ENCODE measurements at places on chromosomes 2 and 18. TPM values are rescaled to one million over a fixed set of nuclear protein-coding genes. Genes with fewer than 3 reads are reported as not detected.
A peak's percentile ranks its signal among the peaks of the same experiment; 100 is the strongest.

DNA sequence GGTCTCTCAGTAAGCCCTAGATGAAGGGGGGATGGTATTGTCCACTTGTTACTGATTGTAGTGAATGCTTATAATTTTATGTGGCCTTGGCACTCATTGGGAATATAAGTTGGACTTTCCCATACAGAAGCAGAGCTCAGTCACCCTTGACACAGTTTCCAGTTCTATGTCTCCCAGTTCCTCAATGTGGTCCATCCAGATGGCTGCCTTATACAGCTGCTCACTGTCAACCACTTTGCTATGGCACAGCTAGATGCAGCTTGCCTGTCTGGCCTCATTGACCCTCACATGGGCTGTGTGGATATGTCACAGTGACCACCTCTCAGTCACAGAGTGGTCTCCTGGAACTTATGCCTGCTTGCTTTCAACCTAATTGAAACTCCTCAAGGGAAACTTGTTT lies 21.7 kb downstream of the SLC39A6 start:
- DNase-seq, result no peak

The TSPYL6 gene
- not detected for total RNA-seq

The RNF144A gene
- total RNA-seq, result 0.06 TPM

- no peak for DNase-seq
Observed at GRCh38 chr18:36601316-36601715, 227.5 kb downstream of the TPGS2 start.

DNA sequence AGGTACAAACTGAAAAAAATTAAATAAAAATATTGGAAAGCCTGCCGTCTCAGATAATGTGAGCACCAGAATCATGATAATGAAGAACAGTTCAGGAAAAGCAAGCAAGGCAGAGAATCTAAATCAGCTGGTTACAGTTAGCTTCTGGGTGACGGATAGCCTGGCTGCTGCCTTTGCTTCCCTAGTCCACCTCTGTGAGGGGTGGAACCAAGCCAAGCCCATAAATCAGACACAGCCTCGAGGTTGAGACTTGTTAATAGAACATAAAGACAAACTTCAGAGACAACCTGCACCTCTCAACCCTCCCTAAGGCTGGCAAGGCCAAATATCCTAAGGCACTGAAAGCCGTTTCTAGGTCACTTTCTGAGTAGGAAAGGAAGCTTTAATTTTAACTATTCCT lies 334.7 kb upstream of the SLC39A10 start:
- no peak for DNase-seq

GRCh38 chr2:144190908-144191605 lies 328.9 kb downstream of the ZEB2 start:
- no peak for DNase-seq

GRCh38 chr2:90069290-90069894 lies 1377.9 kb downstream of the RPIA start:
- no peak for DNase-seq

DNA sequence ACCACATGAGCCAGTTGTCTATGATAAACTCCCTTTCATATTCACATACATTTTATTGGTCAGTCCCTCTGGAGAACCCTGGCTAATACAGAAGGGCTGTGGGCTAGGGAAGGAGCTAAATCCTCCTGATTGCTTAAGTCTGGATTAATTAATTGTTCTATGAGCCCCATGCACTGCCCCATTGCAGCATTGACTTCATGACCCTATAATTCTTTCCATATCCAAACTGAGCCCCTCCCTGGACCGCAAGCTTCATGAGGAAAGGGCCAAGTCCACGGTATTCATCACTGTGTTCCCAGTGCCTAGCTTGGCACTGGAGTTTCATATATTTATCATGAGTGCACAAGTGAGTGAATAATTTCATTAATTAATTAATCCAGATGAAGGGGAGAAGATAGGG lies 124.0 kb downstream of the MBD2 start:
- DNase-seq, result no peak

DNA sequence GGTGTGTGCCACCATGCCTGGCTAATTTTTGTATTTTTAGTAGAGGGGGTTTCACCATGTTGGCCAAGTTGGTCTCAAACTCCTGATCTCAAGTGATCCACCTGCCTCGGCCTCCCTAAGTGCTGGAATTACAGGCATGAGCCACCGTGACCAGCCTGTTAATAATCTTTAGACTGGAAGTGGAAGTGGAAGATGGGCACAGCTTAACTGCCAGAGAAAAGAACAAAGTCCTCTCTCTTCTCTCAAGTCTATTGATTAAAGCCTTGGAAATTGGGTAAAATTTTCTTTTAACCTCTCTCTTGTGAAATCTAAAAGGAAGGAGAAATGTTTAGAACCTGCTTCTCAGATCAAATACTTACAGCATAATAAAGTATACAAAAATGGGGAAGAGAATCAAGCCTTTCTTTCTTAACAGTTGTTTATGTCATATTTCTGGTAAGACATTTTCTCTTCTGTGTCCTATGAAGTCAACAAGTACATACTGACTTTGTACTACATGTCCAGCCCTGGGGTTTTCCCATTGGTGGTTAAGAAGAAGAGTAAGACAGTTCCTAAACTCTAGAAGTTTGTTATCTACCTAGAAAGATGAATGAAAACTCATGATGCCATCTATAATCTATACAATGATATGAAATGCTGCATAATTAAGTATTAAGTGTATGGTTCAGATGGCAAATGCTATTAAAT lies 4.6 kb downstream of the TMEM169 start:
- no peak for DNase-seq

DNA sequence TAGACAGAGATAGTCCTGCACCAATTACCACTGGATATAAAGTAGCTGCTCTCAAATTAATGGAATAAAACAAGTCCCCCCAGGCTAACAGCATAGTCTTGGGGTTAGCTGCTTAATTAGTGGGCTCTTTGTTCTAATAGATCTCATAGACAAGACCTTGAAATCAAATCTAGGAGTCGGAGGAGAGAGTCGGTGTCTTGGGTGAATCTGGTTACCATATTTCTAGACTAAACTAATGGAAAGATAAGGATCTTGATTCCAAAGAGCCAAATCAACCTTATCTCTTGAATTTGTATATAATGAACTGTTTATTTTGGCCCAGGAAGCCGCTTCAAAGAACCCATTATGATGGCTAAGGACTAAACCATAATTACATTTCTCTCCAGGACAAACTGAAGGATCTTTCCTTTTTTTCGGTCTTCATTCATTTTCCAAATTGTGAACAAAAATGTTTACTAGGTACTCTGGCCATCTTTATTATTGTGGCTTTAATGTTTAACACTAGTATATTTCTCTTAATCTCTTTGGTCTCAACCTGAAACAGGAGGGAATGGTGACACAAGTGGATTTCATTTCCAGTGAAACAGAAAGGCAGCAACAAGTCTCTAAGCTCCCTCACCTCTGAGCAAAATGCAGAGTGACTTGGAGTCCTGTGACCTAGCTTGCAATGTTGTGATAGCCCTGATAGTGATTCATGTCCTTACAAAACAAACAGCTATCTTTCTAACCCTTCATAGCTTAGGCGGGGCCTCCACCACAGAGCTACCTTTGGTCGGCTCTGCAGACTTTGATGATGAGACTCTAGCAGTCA lies 137.9 kb upstream of the PARD3B start:
- peak; percentile 12 for DNase-seq

The COBLL1 gene
- 4.0 TPM for total RNA-seq

The SPRED2 gene
- total RNA-seq, result 8.6 TPM

GRCh38 chr18:23283916-23284430 lies 148.7 kb downstream of the CABLES1 start:
- peak; percentile 49 for DNase-seq

DNA sequence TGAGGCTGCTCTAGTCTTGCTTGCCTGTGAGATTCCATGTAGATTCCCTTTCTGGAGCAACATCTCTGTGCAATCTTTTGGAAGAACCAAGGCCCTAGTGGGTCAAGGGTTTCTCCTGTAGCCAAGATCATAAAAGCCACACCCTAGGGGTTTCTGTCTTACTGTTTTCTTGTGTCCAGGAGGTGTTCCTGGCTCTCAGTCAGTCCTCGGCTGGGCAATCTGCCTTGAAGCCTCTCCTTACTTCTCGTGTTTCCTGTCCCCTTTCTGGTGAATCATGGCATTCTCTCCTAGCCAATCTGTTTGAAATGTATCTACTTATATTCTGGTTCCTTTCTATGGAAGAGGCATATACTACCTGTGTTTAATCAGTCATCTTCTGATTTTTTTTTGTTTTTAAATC lies 484.8 kb upstream of the UBE2E3 start:
- peak; percentile 22 for DNase-seq

The MRO gene
- total RNA-seq, result not detected

The MSTN gene
- total RNA-seq, result 6.8 TPM

The RBMS1 gene
- total RNA-seq, result 101 TPM

DNA sequence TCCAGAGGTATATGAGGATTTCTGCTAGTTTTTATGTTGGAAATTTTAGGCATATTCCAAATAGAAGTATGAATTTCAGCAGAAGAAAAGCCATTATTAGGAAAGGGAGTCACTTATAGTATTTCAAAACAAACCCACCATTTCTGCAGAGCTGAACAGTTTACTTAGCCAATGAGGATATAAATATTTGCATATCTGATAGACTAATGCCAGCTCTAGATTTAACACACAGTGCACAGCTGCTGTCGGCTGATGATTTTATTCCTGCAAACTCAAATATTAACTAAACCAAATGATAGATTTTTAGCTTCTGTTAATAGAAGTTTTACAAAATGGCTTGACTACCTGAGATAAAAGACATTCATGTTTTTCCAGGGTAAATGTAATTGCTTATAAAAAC lies 375.8 kb upstream of the FANCL start:
- DNase-seq, result no peak

The ALPI gene
- not detected for total RNA-seq

The C2orf92 gene
- total RNA-seq, result 0.80 TPM

DNA sequence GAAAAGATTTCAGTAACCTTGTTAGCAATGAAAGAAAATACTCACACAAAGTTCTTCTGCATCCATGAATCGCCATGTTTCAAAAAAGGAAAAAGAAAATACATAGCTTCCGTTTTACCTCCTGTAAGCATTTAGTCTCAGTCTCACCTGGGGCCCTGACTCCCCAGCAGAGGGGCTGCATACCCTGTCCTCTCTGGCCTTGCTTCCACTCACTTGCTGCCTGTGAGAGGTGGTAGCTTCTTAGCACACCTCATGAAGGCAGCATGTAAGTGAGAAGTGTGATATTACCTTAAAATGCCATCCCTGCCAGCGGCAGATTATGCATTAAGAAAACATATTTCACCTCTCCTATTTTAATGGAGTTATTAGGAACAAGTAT lies 49.3 kb upstream of the ZNF385B start:
- DNase-seq, result no peak

GRCh38 chr2:54042897-54043620 lies 72.3 kb upstream of the PSME4 start:
- no peak for DNase-seq

- no peak for DNase-seq
Observed at GRCh38 chr2:8628866-8629209, 53.0 kb upstream of the ID2 start.

The PTH2R gene
- not detected for total RNA-seq

The SULT1C4 gene
- total RNA-seq, result not detected

The LAMA1 gene
- total RNA-seq, result 1.4 TPM

The CELF4 gene
- not detected for total RNA-seq

DNA sequence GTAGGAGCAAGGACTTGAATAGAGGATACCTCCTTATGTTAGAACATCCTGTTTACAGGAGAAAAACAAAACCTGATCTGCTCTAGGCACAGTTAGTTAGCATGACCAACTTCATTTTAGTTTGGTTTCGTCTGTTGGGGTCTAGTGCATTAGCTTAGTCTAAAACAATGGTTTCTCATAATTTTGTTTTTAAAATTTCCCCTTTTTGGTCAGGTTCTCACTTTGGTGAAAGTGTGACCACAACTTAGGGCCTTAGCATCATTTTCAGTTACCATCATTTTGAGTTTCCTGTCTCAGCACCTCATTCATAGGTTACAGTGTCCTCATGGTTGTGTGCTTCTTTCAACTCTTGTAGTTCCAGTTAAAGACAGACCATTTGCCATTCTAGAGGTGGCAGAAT lies 1277.0 kb upstream of the SLC39A10 start:
- DNase-seq, result no peak

DNA sequence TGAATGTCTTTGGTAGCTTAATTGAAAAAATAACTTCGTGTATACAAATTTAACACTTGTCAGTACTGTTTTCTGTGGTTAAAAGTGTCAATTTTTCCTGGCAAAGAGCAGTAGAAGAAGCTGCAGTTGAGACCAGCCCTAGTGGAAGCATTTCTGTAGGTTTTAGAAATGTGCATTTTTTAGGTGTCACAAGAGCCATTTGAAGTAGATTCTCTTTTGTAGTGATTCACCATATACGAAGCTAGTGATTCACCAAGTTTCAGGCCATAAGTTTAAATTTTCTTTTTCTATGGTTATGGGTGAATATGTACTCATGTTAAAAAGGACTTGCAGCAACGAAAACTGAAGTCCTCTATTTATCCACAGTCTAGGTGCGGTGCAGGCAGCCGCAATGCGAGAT lies 4.2 kb downstream of the NABP1 start:
- DNase-seq, result no peak

The UGT1A3 gene
- not detected for total RNA-seq

DNA sequence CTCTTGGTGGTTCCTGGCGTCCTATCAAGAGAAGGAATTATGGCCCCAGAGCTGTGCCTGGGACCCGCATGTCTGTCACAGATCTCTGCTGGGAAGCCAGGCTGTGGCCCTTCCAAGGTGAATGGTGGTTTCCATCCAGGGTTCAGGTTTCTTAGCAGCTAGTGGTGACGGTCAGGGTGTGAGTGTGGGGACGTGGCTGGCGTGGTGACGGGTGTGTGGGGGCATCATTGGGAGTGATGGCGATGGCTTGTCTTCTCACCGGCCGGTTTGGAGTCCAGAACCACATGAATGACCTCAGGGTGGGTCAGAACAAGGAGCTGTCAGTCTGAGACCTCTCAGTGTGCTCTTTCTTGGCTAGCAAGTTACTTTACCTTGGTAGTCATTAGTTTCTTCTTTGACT lies 52.6 kb downstream of the AGAP1 start:
- no peak for DNase-seq

GRCh38 chr2:21256006-21256405 lies 132.2 kb downstream of the TDRD15 start:
- DNase-seq, result no peak

The SERPINB11 gene
- not detected for total RNA-seq

The SEPTIN10 gene
- total RNA-seq, result 77.4 TPM

The RAB6C gene
- not detected for total RNA-seq

DNA sequence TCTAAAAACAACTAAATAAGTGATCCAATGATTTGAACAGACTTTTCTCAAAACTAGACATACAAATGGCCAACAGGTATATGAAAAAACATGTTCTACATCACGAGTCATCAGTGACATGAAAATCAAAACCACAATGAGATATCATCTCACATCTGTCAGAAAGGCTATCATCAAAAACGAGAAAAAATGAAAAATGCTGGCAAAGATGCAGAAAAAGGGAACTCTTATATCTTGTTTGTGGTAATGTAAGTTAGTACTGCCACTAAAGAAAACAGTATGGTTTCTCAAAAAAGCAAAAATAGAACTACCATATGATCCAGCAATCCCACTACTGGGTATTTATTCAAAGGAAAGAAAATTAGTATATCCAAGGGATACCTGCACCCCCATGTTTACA lies 255.3 kb upstream of the FBXO11 start:
- no peak for DNase-seq

The RAMP1 gene
- total RNA-seq, result 13.5 TPM

DNA sequence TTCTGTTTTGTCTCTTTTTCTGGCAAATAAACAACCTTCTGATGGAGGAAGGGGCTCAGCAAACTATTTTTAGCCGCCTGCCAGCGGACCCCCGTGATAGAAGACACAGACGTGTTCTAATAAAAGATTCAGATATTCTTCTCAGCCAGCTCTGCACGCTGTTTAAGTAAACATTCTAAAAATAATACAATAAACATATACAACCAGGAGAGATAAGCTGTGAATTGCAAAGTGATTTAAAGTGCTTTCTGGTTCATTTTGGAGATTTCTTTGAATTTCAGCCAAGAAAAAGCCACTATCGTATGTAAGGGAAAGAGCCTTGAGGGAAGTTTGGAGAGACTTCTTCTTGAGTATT lies 201.3 kb downstream of the EPHA4 start:
- no peak for DNase-seq
